ENCODE measurements at places on chromosomes 7 and 10.

DNA sequence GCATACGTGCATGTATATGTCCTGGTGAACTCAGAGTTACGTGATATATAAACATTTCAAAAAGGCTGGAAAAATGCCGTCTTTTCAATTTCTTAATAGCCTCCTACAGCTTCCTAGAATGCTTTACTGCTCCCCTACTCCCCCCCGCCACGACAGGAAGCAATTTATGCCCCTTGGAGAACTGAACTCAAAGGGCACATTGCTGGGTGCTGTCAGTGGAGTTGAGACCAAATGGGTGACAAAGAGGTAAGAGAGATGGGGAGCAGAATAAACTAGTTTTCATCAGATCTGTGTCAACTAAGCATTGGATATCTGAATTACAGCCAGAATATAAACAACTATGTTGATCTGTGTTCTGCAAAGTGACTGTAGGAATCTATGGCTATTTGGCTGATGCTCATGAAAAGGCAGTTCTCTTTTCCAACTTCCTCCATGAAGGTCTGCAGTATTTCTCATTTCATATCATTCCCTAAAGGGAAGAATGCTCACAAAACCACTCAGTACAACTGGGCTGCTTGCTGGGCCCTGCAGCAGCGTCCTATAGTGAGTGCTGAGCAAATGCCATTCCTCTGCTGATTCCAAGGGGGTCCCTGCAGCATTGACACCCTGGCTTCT, 171.3 kb upstream of the HPS1 start:
- DNase-seq, result no peak

DNA sequence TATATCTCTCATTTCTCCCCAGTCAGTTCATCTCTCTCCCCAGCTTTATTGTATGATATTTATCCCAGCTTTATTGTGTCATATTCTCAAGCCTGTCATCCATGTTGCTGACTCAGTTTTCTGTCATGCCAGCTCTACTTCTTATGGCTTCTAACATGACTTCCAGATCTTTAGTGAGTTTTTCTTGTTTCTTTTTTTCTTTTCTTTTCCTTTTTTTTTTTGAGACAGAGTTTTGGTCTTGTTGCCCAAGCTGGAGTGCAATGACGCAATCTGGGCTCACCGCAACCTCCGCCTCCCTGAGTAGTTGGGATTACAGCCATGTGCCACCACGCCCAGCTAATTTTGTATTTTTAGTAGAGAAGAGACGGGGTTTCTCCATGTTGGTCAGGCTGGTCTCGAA, 28.7 kb upstream of the CALU start:
- DNase-seq, result no peak

- DNase-seq, result no peak
These were observed 125.7 kb downstream of the GFRA1 start for GRCh38 chr10:116147147-116147905.

DNA sequence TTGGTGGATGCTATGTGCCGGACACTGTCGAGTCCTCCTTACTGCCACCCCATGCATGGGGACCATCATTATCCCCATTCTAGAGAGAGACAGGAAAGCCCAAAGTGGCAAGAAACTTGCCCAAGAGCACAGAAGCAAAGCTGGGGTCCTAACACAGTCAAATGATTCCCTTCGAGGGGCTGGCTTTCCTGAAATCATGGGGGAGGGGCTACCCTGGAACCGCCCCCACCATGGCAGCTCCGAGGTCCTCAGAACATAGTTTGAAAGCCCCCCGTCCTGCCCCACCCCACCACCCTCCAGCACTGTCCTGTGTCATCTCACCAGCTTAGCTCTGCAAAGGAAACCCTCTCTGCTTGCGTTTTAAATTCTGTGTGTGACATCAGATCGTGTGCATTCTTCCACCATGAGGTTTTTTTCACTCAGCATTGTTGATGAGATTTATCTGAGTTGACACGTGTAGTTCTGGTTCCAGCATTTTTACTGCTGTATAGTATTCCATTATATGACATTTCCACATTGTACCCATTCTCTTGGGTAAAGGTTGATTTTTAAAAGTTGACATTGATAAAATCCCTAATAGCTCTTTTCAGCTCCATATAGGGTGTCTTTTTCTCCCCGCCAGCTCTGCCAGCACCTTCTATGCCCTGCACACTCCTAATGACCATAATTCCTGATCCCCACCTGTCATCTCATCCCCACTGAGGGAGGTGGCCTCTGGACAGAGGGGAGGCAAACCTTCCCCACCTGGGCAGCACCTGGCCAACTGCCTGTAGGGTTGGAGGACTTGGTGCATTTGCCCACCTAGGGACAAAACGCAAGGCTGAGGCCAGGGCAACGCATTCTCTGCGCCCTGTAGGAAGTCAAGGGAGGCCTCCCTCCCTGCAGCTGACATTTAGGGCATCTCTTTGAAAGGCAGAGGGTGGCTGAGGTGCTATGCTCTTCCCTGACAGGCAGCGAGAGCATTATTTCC, 100.2 kb upstream of the GPR26 start:
- no peak for DNase-seq

DNA sequence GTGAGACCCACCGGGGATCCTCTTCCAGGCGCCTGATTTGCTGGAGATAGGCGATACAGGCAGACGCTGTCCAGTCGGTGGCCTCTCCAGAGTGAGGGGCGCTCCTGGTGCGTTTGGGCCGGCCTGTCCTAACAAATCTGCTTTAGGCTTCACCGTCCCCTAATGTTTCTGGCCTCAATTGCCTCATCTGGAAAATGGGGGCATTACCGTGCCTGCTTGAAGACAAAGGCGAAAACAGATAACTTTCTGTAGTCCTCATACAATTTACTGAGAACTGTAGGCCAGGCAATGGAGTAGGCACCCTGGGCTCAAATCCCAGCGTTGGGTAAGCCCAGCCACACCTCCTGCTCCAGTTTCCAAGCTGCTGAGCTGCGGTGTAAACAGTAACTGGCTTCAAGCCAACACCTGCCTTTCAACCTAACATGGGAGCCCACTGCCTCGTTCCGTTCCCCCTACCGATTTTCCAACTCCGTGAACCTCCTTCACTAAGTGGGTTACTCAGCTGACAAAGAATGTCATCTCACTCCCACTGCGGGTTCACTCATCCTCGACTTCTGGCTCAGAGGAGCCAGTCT, 589 bp upstream of the ZFAND4 start:
- DNase-seq, result no peak

DNA sequence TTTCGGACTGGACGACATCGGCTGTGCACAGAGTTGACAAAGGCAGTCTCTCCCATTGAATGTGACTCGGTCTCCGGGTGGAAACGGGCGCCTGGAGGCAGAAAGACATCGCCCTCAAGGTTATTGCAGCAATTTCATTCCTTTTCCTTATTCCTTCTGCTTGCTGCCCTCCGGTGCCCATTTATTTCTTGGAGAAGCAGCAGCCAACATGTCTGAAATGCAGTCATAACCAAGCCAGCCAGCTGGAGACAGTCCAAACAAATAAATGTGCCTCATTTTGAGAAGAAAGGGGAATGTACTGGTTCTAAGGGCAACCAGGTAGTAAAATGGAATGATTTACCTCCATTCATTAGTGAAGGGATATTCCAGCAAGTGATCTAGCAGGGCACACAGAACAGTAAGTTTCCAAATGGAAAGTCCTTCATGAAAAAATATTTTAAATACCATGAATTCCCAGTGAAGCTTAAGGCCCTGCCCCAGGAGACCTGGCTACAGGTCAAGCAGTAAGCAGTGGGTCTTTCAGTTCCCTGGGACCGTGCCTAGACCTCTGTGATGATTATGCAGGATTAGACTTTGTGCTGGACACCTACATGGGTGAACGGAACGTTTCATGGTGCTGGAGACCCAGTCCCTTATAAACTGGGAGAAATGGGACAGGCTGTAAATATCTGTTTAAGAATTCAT, 86.6 kb downstream of the ABLIM1 start:
- DNase-seq, result no peak

DNA sequence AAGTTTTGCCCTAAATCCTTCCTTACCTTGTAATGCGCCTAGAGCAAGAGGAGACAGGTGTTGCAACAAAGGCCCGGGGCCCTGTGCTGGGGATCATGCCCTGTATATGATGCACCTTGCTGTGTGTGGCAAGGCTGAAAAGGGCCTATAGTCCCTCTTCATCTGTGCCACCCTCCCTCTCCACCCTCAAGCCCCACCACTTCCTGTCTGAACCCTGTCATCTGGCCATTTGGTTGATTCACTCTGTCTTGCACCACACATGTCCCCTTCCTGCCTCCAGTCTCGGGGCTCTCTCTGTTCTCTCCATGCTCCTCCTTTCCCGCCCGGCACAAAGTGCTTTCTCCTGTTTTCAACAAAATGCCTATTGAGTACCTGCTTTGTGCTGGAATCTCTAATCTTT, 11.5 kb upstream of the MALSU1 start:
- no peak for DNase-seq

- no peak for DNase-seq
These were observed 36.9 kb upstream of the ELFN1 start for GRCh38 chr7:1632916-1633785.

DNA sequence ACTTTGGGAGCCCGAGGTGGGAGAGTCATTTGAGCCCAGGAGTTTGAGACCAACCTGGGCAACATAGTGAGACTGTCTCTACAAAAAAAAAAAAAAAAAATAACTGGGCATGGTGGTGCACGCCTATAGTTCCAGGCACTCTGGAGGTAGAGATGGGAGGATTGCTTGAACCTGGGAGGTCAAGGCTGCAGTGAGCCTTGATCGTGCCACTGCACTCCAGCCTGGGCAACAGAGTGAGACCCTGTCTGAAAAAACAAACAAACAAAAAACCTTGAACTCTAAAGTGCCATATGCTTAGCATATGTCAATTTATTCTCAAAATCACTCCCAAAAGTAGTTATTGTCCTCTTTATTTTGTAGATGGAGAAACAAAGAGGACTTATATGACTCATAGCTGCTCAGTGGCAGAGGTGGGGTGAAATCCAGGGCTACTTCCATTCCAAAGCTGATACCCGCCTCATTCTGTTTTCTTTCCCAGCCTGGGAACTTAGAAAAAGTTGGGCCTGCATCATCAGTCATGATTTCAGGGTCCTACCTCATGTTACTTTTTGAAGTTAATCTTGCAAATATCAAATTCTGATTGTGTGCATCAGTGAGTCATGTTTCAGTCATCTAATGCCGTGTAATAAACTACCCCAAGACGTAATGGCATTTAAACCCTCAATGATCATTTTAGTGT, 13.3 kb downstream of the DHTKD1 start:
- DNase-seq, result no peak

GRCh38 chr10:121511943-121512342, 86.3 kb downstream of the FGFR2 start:
- no peak for DNase-seq

GRCh38 chr10:3852147-3852904, 67.3 kb upstream of the KLF6 start:
- no peak for DNase-seq

GRCh38 chr10:9315292-9315691, 1260.8 kb downstream of the GATA3 start:
- DNase-seq, result no peak

DNA sequence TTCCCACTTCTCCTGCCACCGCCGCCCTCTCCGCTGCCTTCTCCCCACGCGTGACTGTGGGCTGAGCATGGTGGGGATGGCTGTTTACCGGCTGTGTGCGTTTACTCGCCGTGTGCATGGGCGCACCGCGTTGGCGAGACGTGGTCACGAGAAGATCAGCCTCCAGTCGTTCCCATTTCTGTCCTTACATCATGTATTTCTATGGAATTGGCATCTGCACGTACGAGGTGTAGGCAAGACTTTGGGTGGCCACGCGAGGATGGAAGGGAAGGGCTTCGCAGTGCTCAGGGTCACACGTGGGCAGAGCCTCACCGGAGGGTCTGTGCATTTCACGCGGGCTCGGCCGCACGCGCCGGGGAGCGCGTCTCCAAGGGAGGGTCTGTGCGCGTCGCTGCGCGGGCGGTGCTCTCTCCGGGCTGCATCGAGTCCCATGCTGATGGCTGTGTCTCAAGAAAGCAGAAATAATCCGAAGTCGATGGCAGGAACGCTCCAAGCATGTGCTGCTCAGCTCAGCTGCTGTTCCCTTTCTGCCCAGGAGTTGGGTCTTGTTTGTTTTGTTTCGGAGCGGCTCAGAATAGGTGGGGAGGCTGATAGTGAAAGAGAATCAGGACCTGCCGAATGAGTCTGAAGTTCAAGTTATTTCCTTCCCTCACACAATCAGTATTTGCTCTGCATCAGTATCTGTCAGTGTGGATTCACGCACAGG, 973 bp downstream of the CAMK1D start:
- DNase-seq, result peak; percentile 28

GRCh38 chr10:95242581-95243317, 48.1 kb downstream of the PDLIM1 start:
- DNase-seq, result no peak

- no peak for DNase-seq
These were observed 6.9 kb upstream of the VDAC2 start for GRCh38 chr10:75203724-75204123.

DNA sequence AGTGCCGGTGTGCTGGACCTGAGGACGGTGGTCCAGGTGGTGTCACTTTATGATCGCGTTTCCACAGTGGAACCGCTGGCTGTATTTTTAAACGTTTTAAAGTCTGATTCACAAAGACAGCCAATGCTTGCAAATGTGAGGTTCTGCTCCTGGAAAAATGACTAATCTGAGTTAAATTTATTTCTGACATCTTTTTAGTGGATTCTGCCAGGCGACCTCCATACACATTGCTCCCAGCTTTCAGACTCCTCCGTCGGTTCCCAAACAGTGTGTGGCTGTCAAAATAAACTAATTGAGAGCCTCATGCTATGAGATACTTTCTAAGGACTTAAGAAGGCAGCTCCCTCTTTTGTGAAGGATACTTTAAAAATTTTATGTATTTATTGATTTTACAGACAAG, 12.7 kb upstream of the TTYH3 start:
- no peak for DNase-seq

DNA sequence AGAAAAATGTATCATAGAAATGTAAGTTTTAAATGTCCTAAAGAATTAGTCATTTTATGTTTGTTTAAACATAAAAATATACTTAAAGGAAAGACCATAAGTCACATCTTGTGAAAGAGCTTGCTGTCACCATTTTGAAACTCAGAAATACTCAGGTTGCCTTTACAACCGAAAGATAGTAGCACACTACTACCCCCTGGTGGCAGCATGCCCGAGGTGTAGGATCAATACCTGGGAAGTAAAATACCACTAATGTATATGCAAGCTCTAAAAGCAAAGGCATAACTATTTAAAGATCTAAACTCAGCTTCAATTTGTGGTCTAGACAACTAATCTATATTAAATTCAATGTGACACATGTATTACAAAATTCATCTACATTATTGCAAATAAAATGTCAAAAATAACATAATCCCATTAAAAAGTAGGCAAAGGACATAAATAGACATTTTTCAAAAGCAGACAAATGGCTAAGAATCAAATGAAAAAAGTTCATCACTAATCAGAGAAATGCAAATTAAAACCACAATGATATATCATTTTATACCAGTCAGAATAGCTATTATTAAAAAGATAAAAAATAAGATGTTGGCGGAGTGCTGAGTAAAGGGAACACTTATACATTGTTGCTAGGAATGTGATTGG, 47.7 kb upstream of the FGL2 start:
- peak; percentile 71 for DNase-seq
